ENCODE measurements at places on chromosomes 4 and X.

DNA sequence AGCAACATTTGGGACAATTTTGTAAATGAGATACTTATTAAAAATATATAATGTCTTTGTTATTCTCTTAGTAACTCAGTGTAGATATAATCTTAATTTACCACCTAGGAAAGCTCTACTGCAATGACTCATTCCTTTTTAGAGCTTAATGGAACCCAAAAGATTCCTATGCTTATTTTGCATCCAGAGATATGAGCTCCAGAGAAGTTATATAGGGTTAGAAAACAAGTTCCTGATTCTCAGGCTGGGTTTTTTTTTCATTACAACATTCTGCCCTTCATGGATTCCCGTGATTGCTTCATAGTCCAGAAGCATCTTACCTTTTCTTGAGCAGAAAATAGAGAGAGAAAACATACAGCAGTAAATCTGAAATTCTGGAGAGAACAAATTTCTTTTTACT is 57.9 kb upstream of the CXCL8 start:
- no peak for DNase-seq

DNA sequence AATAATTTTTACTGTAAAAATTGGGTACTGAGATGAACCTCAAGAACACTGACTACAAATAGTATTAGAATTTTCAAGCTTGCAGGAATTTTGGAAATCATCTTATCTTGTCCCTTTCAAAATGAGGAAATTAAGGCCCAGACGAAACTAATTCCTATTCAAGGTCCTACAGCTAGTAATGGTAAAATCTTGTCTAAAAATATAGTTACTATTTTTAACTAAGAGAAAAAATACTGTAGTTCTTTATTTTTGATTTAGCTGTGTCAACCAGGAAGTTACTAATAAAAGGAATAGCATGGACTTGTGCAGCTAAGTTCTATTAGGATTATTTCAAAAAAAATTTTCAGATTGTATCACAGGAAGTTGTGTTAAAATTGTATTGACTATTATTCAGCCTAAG is 12.7 kb downstream of the PRIMPOL start:
- no peak for DNase-seq

DNA sequence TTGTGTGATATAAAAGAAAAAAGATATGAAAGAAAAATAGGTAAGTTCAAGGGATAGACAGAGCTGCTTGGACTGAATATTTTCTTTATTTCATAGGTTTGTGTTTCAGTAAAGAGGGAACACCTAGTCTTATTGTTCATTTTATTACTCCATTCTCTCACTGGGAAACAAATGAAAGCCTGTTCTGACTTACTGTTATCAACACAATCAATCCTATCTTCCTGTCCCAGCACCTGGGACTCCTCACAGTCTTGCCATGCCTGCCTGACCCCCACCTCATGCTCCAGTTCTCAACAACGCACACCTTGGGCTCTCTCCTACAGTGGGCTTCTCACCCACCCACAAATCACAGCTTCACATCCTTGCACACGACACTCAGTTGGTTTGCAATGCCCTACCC is 189.5 kb downstream of the PRDM5 start:
- no peak for DNase-seq

- DNase-seq = peak; percentile 81
These were observed 449.6 kb downstream of the GLUD2 start for GRCh38 chrX:121496966-121497365.

DNA sequence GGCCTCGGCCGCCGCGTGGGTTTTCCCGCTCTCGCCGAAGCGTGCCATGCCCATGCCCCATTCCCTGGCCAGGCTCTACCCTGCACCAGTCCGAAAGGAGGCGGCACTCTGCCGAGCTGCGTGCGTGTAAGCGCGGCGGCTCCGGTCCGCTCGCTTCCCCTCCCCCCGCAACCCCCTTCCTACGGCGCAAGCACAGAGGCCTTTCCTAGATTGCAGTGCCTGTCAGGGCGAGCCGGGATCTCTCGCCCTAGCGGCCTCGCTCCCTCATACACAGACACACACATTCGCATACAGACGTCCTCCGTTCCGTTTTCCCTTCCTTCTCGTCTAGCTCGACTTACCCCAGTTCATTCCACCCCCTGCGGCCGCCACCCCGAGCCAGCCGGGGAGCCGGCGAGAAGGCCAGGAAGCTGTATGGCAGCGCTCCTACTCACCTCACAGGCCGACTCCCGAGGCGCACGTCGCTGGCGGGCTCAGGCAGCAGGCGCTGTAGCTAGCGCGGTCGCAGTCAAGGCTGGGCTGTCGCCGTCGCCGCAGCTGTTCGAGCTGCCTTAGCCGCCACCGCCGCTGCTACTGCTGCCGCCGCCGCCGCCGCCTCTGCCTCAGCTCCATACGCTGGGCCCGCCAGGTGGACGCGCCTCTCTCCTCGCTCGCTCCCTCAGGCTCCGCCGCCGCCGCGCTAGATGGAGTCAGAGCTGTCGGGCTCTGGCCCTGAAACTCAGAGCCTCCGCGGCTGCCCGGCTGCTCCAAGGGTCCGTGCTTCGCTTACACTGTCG is 615 bp downstream of the NEXMIF start:
- peak; percentile 5 for DNase-seq

DNA sequence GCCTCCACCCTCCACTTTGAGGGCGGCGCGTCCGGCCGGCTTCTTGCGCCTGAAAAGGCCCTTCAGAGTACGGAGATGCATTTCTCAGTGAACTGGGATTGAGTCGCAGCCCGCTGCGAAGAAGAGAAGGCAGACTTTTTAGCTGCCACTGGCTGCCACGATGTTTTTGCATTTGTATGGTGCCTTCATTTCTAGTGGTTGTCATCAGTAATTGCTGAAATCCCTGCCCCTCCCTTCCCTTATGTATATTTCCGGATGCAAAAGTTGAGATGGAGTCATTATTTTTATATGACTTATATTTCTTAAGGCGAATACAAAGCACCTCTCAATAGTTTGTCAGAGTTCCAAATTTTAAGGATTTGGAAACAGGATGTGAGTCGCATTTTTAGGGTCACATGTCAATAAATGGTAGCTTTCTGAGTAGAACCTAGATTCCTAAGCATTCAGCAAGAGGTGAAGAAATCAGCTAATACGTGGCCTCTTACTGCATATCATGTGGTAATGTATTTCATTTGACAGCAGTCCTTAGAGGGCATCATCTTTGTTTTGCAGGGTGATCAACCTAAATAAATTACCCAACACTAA is 658 bp downstream of the ATP6AP2 start:
- peak; percentile 1 for DNase-seq

DNA sequence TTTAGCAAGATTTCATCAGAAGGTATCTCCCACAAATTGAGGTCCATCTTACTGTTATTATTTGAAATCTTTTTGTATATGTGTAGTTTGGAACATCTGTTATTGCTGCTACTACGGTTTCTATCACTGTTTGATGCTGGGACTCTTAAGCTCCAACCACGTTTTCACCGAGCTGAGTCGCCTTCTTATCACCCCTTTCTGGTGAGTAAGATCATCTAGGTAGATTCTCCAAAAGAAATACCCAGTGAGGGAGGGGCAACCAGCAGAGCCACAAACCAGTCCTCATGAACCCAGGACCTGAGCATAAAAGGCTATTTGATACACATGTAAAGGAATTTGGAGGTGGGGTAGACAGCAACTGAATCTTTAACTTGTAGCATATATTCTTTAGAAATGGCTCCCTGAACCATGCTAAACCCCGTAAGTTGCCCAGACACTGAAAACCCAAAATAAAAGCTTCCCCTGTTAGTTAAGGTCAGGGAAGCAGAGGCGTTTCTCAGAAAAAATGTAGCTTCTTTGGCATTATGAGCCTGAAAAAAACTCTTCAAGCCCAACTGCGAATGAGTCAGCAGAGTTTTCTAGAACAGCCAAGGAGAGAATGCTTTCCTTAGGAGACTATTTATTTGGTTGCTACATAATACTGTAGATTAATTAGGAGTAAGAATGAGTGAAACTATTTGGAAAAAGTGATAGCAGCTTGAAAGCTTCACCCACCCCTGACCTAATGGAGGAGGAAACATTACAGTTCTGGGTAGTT is 53.8 kb upstream of the ATXN3L start:
- DNase-seq = peak; percentile 76
